Femur (tissue), 1 donor: ENCODE measurements at places on chromosomes 6 and 20.

DNA sequence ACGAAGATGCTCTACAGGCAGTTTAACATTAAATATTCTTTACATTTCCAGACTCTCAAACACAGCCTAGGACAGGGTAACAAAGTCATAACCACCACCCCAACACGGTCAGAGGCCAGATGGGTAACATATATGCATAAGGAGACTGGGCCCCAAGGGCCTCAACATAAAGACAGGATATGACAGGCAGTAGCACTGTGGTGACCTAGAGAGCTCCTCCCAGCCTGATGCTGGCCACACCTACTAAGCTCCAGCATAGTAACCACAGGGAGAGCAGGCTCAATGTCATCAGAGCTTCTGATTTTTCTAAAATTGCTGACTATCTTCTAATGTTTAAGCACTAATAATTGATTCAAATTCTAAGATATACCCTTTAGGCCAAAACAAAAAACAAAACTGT is 21.7 kb downstream of the SMLR1 start:
- no peak for DNase-seq

DNA sequence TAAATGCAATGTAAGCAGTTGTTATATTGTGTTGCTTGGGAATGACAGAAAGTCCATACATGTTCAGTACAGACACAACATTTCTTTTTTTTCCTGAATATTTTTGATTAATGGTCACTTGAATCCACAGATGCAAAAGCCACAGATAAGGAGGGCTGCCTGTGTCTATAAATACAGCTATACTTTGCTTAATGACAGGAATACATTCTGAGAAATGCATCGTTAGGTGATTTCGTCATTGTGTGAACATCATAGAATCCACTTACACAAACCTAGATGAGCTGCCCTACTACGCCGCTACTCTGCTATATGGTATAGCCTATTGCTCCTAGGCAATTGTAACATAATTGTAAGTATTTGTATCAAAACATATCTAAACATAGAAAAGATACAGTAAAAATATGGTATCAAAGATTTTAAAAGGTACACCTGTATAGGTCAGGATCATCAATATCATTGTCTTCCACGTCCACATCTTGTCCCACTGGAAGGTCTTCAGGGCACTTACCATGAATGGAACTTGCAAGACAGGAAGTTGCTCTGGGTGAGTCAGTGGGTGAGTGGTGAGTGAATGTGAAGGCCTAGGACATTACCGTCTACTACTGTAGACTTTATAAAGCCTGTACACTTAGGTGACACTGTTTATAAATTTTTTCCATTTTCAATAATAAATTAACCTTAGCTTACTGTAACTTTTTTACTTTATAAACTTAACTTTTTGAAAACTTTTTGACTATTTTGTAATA is 27.9 kb upstream of the POPDC3 start:
- no peak for DNase-seq

DNA sequence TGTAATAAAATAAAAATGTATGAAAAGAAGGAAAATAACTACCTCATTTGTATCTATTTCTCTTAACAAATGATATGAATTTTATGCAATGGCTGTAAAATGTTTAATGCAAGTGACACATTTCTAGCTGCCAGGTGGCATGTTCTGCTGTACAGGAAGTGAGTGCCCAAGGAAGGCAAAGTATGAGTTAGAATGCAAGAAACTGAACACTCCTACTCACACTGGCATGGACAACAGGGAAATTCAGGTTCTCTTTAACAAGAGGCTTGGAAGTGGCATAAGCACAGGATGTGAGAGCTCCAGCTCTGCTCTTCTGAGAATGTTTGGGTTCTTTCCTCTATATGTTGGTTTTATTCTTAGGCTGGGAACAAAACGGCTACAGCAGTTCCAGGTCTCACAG is 20.4 kb upstream of the LAMA4 start:
- no peak for DNase-seq

DNA sequence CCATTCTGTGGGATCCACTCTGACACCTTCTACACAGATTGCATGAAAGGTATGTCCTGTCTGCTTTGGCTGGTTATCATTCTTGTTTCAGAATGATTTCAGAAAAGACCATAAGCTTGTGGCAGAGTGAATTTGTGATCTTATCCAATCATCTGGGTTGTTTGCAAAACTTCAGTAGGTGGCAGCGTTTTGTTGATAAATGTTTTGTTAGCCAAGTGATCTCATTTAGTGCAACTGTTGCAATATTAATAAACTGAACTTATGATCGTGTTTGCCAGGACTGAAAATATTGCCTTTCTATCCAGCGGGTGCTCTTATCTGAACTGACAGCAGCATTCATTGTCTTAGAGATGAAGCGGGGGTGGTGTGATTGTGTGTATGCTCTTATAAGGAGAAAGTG is 613.2 kb upstream of the NOX3 start:
- DNase-seq: no peak

DNA sequence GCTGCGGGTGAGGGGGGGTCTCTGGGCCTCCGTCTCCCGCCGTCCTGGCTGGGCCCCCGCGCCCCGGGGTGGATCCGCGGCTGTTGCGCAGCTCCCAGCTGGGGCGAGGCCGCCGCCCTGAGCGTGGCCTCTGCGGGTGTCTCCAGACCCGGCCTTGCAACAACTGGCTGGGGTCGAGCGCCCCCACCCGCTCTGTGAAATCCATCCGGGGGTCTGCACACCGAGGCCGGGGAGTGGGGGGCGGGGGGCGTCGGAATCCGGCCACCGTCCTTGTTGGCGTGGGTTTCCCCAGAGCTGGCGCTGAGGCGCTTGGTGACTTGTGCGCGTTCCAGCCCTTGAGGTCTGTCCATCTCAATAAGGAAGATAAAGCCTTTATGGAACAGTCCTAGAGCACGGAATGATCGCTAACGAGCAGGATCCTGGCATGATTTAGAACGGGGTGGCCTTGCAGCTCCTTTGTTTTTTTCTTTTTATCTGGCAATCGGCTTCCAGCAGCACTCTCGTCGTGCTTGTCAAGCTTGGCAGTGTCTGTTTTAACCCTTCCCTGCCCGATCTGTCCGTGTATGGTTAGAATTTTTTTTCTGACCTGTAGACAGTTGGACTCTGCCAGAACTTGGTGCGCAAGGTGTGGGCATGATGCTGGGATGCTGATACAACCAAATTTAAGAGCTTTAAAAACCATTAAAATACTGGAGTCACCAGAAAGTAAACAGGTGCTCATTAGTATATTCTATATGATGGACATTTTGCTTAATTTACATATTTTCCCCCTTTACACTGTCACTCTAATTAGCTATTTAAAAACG is 675 bp downstream of the DSTN start:
- peak; percentile 77 for DNase-seq

- no peak for DNase-seq
Measured at GRCh38 chr20:40486297-40486696, 202.7 kb downstream of the MAFB start.

GRCh38 chr6:44797746-44798145 is 410.2 kb downstream of the CDC5L start:
- DNase-seq: no peak

DNA sequence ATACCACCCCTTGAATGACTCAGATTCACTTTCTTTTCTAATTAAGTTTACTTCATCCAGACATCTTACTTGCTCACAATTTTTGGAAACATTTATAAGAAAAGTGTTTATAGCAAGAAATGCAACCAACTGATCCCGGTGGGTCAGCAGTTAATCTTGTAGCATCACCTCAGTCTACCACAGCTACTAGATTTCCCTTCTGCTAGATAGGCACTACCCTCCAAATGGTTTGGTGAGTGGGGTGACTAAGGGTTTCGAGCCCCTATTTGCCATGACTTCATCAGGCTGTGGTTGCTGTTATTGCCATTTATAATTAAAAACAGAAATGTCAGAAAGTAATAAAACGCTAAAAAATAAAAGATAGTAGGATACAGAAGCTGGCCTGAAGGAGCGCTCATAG is 930.1 kb upstream of the GJE1 start:
- no peak for DNase-seq

GRCh38 chr6:124604719-124605118 is 357.5 kb upstream of the RNF217 start:
- no peak for DNase-seq

DNA sequence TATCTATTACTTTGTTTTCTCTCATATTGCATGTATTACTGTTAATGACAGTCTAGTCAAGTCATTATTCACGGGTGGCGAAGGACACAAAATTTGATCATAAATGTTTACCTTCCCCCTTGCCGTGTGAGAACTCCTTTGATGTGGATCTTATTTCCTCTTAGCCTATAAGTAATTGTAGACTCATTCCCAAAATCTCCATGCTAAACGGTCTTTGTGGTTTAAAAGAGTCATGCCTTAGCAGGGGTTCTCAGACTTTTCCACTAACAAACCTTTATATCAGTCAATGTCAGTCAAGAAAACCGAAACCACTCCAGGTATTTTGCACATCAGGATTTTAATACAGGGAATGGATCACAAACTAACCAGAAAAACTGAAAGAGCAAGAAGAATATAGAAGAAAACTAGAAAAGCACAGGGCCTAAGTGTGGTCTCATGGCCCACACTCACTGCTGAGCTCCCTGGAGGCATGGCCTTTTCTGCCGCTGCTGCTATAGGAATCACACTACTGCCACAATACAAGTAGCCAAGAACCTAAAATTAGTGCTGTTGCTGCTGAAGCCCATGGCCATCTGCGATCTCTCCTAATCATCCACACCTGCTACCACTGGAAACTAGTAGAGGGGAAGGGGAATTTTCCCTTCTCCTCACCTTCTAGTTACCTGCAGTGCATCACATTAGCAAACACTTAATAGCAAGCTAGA is 186.0 kb upstream of the POU3F2 start:
- no peak for DNase-seq

GRCh38 chr6:168027521-168027920 is 30.1 kb downstream of the KIF25 start:
- no peak for DNase-seq

GRCh38 chr6:155026022-155026705 is 31.0 kb downstream of the TIAM2 start:
- DNase-seq: no peak

DNA sequence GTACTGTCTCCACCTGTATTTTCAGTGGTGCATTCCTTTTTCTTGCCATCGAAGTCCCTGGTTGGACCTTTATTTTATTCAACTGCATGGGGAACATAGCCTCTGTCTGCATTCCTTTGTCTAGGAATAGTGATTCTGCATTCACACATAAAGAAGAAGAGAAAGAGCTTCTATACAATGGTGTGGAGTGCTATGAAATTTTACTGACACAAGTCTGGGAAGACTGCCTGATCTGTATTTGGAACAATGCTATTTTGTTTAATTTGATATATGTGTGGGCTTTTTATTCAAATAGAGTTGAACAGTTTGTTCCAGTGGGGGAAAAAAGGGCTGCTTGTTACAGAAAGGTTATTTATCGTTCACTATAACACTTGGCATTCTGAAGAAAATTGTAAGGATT is 375.7 kb upstream of the POU3F2 start:
- DNase-seq: no peak

DNA sequence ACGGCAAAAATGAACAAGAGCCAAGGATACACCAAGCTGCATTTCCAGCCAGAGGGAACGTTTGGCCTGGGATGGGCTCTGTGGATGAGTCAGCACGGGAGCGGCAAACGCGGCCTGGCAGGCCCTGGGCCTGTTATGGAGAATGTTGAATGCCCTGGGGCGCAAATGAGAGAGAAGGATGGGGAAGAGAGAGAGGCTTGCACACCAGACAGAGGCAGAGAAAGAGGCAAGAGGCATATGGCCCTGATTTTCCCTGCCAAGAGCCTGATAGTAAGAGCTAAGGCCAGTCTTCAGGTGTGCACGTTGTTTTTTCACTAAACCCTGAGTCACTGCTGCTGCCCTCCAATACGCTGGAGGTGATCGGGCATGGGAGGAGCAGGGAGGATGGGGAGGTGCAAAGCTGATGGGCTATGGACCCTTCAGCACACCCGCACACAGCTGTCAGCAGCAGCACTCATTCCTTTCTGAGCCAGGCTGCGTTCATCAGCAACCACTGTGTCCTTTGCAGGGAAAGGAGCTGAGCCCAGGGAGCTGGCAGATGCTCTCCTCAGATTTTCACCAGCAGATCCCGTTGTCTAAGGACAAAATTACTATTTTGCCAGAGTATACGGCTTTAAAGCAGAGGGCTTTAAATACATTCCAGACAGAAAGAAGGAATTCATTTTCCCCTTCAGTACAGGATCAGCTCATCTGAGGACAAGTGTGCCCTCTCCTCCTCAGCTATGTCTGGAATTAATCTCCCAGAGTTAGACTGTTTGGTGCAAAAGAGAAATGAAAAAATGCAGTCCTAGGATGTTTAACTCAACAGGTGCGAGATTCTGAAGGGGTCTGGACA is 61.7 kb upstream of the SLC22A23 start:
- peak; percentile 30 for DNase-seq

DNA sequence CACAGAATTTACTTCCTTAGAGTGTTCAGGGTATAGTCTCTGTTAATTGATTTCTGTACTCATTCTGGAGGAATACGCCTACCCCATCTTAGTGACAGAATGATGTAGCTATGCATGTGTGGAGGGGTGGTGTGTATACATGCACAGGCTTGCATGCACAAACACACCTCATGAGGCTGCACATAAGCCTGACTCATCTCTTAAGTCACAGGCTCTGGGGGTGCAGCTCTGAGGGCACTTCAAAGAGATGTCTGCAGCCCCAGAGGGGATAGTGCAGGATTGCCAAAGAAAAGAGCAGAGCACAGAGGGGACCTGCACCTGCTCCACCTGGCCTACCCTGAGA is 24.6 kb downstream of the TBX18 start:
- DNase-seq: no peak

DNA sequence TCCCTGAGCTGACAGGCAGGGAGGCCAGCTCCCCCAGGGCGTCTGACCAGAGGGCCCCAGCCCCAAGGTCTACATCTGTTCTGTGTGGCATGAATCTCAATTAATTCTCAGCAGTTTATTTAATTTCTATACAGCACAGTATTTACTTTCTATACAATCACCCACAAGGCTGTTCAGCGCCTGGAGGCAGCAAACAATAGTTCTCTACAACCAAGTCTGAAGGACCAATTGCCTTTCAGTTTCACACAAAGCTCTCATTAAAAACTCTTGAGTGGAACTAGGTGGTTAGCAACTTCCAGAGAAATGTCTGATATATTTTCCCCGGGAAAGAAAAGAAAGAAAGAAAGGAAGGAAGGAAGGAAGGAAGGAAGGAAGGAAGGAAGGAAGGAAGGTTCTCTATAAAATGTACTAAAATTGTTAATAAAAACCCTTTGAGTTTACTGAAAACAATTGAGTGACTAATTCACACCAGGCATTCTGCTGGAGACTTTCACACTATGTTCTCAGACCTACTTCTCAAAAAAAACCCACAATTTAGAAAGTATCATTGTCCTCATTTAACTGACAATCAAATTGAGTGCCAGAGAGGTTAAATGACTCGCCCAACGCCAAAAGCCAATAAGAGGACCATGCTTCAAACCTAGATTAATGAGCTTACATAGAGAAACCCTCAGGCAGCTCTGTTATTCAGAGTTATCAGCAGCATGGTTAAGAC is 62.5 kb downstream of the METTL24 start:
- no peak for DNase-seq

- no peak for DNase-seq
Measured at GRCh38 chr20:23782366-23782983, 31.7 kb upstream of the CST1 start.

DNA sequence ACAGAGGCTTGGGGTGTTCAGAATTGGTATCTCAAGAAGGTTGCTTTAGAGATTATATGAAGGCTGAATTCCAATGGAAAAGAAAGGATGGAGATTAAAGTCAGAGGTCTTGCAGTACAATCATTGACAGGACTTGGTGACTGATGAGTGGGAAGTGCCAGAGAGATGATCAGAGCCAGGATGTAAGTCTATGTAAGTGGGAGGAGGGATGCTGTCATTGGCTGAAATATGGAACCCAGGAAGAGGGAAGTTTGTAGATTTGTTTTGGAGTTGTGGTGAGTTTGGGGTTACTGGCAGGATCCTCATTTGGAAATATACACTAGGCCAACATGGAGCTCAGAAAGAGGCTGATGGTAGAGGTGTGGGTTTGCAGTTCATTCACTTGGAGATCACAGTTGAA is 23.8 kb upstream of the TNFAIP3 start:
- DNase-seq: no peak
